CD4-positive, alpha-beta memory T cell (primary cell): ENCODE measurements at places on chromosomes 1 and 21.

- no peak for DNase-seq
Observed at GRCh38 chr1:228107636-228108035, 1.5 kb downstream of the MRPL55 start.

DNA sequence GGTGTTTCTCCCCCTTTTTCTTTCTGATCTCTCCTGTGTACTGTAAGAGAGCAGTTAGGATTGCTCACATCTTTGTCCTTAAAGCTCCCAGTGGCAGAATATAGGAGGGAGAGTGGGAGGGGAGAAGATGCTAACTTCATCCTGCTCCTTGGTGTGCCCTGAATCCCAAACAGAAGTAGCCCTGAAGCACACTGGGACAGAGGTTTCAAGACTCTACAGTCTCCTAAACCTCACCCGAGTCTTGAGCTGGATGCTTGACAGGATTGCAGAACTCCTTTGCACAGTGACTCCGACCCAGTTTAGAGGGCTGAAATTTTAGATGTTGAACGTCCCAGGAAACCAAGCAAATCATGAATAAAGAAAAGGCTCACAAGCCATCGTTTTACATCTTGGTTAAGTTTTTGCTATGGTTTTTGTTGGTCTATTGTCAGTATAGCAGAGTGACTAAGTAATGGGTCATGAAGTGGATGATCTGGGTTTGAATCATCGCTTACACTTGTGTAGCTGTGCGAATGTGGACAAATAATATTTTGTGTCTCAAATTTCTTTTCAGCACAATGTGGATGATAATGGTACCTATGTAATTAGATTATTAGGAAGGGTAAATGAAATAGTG is 37.5 kb downstream of the XCL2 start:
- no peak for DNase-seq

GRCh38 chr1:3652548-3653285 is 401 bp downstream of the TP73 start:
- no peak for DNase-seq

- DNase-seq = no peak
Observed at GRCh38 chr1:36657826-36658225, 175.1 kb upstream of the CSF3R start.
